Stimulated activated CD4-positive, alpha-beta T cell treated with anti-CD3 and anti-CD28 coated beads, Interleukin-15, amount 100 ng/mL, for 48 hours (primary cell): ENCODE measurements at places on chromosomes 13 and 19.

DNA sequence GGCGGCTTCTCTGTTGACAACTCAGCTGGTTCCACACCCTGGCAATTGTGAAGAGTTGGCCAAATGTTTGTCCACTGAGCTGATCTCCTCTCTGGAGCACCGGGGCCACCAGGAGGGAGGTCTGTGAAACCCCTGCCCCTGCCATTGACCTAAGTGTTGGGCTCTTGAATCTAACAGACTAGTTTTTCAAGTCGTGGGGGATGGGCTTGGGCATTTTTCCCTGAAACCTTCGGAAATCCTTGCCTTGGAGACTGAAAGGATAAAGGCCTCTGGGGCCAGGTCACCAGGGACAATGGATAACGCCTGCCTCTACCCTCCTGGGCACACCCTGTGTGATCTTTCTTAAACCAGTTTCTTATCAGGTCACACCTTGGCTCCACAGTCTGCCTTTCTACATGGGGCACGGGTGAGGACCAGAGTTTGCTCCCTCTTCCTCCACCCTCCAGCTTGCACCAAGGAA lies 881 bp downstream of the GEMIN7 start:
- no peak for DNase-seq

GRCh38 chr13:107808389-107808788 lies 406.9 kb downstream of the LIG4 start:
- DNase-seq, result no peak

DNA sequence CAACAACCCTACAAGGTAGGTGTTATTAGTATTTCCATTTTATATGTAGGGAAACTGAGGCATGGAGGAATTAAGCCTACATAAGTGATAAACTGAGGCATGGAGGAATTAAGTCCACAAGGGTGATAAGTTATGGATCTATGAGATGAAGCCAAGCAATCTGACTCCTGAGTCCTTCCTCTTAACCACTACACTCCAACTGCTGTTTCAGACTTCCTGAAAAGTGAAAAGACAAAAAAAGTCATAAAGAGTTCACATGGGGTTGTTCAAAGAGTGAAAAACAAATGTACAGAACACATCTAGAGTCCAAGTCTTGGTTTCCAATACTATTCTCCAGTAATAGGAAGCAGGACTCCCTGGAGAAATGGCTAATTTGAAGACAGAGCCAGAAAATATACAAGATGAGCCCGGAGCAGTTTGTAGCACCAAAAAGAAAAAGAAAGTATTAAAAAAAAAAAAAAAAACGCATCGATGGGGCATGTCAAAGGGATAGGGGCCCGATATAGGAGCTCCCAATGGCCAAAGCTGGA lies 12.1 kb downstream of the CRYL1 start:
- no peak for DNase-seq

DNA sequence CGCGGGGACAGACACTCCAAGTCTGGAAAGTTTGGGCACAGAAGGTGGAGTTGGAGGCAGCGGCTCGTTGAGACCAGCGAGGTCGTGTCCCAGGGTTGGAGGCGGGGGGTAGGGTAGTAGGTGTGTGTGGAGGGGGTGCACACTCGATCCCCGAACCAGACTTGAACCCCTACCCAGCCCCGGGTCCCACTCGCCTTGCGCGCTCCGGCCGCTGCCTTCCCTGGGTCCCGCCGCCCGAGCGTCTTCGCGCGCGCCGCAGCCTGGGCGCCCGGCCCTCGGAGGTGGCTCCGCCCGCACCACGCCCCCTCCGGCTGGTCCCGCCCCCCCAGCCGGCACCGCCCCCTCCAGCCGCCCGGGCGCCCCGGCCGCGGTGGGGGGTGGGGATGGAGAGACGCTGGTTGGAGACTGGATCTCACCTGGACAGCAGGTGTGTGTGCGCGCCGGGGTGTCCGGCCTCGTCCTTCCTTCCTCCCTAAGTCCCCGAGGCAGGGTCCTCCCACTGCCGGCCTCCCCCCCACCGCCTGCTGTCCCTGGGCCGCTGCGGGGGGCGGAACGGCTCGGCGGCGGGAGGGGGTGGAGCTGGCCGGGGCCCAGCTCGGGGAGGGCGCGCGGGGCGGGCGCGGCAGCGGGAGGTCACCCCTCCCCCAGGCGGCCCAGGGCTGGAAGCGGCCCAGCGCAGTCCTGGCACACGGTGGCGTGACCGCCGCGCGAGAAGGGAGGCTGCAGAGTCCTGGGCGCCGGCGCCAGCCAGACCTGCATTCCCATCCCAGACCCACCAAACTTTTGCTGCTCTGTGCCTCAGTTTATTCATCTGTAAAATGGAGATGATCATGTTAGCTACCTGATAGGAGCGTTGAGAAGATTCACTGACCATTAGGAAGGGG lies at the start of gene KANK2:
Gene KANK2, minus strand, starts transcription at position 255 of the 884 bp plus-strand sequence. CDS start 3,034 bp downstream, outside the sequence.
- DNase-seq, result peak; percentile 37

DNA sequence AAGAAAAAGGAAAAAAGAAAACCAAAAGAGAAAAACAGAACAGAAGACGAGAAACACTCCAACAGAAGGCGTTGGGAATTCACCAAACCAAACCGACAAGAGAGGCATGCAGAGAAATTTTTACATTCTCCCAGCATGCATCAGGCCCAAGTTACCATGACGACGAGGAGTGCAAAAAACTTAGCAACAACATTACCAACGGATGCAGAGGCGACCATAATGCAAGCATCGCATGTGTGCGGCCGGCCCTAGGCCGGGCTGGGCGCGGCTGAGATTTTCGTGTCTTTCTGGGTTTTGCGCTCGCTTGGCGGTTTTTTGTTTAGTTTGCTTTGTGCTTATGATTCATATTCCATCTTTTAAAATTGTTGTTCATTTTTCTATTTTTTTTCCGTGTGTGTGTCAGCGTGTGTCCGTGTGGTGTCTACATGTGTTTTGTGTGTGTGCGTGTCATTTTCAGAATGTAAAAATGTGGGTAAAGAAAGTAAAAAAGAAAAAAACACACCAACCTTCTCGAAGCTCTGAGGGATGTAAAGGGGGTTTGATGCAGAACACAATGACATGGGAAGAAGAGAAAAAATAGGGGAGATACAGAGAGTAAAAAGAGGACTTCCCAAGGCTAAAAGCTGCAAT lies 84.9 kb downstream of the PTPRS start:
- no peak for DNase-seq

GRCh38 chr19:46514589-46515289 lies 19.1 kb upstream of the PNMA8B start:
- DNase-seq, result no peak
